ENCODE measurements at places on chromosomes 12 and 14. TPM values are rescaled to one million over a fixed set of nuclear protein-coding genes. Genes with fewer than 3 reads are reported as not detected.

The TMEM253 gene
- not detected for total RNA-seq

The LRFN5 gene
- 19.6 TPM for total RNA-seq

The SLC7A8 gene
- 13.9 TPM for total RNA-seq

The CCDC197 gene
- not detected for total RNA-seq

The SRSF5 gene
- total RNA-seq, result 136 TPM

The ALG10 gene
- total RNA-seq, result 6.8 TPM

The MANSC4 gene
- not detected for total RNA-seq

The IFNG-AS1 gene
- not detected for total RNA-seq

The GDF11 gene
- 8.2 TPM for total RNA-seq

The EIF4B gene
- 617 TPM for total RNA-seq

The TRIM9 gene
- 5.3 TPM for total RNA-seq

The SLC5A8 gene
- not detected for total RNA-seq

The TMCC3 gene
- total RNA-seq, result 0.73 TPM

The CRIP1 gene
- 0.64 TPM for total RNA-seq

The RAPGEF3 gene
- total RNA-seq, result 1.2 TPM

The NFATC4 gene
- total RNA-seq, result 54.5 TPM

The ATP2B1 gene
- 33.6 TPM for total RNA-seq

The PTPRQ gene
- 0.10 TPM for total RNA-seq

The PRMT5 gene
- total RNA-seq, result 55.9 TPM

The ERGIC2 gene
- 54.3 TPM for total RNA-seq

The TAS2R42 gene
- total RNA-seq, result not detected

The C1R gene
- 903 TPM for total RNA-seq

The ARMH4 gene
- 7.1 TPM for total RNA-seq

The OR4E2 gene
- not detected for total RNA-seq

The BMAL2 gene
- total RNA-seq, result 0.83 TPM

The NDRG2 gene
- total RNA-seq, result 54.0 TPM

All from cardiac ventricle fibroblast (primary cell).